Activated CD4-positive, CD25-positive, alpha-beta regulatory T cell (primary cell): ENCODE measurements at places on chromosomes 2 and 18.

GRCh38 chr2:33064349-33064801 is 117.6 kb downstream of the LTBP1 start:
- DNase-seq, result no peak

DNA sequence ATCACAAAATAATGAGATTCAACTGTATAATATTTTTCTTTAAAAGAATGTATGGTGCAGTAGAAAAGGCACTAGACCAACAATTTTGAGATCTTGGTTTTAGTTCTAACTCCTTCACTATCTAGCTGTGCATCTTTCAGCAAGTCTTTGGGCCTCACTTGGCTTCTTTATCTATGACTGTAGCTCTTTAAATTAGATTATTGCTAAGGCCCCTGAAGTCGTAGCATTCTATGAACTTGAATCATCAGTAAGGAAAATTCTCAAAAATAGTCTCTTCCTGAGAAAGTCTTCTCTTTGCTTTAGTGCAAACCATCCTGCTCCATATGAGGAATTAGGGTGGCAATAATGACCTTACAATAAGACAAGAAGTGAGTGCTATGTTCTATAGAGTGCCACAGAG is 140.4 kb downstream of the FTCDNL1 start:
- DNase-seq, result no peak

DNA sequence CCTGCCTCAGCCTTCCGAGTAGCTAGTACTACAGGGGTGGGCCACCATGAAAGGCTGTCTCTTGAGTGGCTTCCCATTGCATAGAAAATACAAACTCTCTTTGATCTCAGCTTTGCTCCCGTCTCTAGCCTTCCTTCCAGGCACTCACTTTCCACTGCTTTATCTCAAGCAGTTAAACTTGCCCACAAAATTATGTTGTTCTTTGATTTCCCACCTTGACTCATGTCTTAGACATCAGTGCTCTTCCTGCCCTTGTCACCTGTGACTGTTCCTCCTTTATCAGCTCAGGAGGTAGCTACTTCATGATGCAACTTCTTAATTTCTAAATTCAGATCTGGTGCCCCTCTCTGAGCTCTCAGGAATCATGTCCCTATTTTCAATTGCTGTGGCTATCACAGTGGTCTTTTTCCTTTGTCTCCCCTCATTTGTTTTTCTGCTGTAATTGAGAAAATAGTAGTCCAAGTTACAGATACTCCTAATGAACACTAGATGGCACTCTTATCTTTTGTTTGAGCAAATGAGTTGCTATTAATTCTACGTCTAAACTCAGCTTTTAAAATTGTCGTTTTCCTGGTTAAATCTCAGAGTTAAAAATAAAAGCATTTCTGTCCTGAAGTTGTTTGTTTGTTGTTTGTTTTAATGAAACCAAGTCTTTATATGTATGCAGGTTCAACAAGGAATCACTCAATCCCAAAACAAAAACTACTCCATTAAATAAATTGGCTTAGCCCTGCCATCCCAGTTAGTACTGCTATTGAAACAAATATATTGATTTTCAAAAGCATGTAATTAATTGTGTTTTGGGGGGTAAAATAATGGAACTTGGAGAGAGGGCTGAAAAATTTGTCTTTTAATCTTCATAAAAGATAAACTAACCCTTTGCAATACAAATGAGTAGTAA is 46.9 kb upstream of the GREB1L start:
- no peak for DNase-seq

- DNase-seq, result no peak
Measured at GRCh38 chr2:212228743-212229171, 309.8 kb downstream of the ERBB4 start.

- no peak for DNase-seq
Measured at GRCh38 chr18:41134426-41134825, 820.6 kb upstream of the PIK3C3 start.

DNA sequence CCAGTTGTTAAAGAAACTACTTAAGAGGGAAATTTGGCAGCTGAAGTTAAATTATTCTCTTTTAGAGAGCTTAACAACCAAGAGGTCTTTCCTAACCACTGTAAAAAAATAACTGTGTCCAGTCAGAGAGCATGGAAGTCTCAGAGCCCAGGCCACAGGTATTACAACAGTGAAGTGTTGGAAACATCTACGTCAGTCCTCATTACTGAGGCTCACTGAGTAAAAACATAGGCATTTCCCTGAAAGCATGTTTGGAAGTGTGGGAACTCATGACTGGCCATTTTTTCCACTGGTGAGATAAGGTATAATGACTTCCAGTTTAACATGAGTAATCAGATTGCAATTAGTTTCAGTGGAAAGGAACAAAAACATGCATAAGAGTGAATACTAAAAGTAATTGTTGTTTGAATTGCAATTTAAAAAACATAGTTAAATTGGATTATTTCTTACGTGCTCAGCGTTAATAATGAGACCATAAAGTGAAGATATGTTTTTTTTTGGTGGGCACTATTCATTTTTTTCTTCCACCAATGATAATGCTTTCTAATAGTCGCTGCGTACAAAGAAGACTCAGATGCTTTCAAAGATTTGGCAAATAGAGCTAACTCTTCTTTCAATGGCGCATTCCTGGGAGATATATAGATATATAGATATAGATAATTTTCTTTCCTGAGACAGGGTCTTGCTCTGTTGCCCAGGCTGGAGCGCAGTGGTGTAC is 60.8 kb downstream of the EFEMP1 start:
- no peak for DNase-seq

DNA sequence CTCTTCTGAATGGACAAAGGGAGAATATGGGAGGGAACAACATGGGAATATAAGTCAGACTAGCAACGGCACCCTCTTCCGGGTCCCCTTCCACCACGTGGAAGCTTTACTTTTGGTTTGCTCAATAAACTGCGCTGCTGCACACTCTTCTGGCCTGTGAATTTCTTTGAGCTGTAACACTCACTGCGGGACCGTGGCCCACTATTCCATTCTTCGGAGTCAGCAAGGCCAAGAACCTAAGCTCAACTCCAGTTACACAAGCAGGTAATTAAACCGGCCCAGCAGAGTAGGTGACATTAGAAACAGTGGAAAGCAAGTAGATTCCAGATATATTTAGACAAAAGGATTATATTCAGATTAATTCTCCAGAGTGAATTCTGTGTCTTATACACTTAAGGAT is 697.4 kb upstream of the NXPH2 start:
- DNase-seq, result no peak

- no peak for DNase-seq
Measured at GRCh38 chr2:178629463-178629862, 149.2 kb downstream of the PLEKHA3 start.

- no peak for DNase-seq
Measured at GRCh38 chr2:238874330-238875050, 26.6 kb downstream of the TWIST2 start.

GRCh38 chr18:43587538-43588153 is 310.4 kb upstream of the SYT4 start:
- DNase-seq, result no peak

DNA sequence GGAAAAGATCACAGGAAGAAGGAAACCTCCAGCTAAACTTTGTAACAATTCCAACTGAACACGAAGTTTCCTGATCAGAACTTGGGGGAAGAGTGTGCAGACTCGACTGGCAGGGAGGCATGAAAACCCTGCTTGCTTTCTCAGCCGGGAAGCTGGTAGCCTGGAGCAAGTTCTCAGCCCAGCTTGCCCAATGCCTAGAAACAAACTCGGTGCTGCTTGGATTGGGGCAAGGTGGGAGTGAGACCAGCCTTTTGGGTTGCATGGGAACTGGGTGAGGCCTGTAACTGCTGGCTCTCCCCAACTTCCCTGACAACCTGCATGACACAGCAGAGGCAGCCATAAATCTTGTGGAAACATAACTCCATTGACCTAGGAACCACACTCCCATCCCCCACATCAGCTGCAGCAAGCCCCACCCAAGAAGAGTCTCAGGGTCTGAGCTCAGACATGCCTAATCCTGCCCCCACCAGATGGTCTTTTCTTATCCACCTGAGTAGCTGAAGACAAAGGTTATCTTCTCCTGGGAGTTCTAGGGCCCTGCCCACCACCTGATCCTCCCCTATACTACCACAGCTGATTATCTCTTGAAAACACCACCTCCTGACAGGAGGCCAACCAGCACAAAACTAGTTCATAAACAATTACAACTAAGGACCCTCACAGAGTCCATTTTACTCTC is 1859.7 kb upstream of the CELF4 start:
- no peak for DNase-seq

DNA sequence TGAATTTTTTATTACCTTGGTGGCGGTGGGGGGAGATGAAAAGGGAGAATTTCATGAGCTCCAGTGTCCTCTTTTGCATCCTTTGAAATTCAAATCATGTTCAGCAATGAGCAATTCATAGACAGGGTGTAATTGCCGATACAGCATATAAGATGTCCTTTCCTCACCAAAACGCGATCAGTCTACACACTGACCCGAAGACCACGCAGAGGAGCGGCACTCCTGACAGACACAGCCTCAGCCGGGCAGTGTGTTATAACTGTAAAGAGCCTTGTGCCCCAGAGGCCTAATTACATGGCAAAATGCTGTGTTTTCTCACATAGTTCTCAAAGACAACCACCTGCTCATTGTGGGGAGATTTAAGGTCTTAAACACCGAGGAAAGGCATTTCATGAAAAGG is 38.4 kb upstream of the APCDD1 start:
- no peak for DNase-seq

DNA sequence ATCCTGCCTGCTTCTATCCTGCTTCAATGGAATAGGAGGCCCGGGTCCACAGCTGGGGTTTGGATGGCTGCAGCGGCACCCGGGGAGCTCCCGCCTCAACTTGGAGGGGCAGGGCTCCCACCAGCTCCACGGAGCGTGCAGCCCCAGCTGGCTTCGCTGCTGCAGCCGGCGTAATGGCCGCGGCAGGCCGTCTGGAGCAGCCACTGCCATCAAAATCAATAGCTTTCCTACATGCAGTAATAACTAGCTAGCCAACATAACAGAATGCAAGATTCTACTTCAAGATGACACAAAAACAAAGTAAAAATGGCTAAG is 154.2 kb upstream of the RMP24 start:
- DNase-seq, result no peak

GRCh38 chr18:76412818-76413565 is 82.0 kb downstream of the ZNF516 start:
- no peak for DNase-seq

DNA sequence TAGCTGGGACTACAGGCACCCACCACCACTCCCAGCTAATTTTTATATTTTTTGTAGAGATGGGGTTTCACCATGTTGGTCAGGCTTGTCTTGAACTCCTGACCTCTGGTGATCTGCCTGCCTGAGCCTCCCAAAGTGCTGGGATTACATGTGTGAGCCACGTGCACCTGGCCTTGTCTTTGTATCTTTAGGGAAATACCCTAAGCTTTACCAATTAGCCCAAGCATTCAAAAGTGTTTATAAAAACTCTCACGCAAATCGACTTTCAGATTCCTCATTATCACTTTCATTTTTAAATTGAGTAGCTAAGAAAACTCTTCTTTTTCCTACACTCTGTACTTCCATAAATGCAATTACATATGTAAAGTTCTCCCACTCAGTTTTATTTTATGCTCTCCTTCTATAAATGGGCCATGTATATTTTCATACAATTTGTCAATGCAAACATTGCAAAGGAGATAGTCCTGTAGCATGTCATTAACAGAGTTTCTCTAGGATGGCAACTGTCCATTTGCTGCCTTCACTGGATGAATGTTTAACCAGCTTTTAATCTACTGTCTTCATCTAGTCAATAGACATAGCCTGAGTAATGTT is 326.2 kb upstream of the LRATD1 start:
- DNase-seq, result no peak

- no peak for DNase-seq
Measured at GRCh38 chr18:51266773-51267172, 69.3 kb upstream of the MEX3C start.

GRCh38 chr18:35010993-35011392 is 30.2 kb upstream of the MAPRE2 start:
- no peak for DNase-seq

GRCh38 chr2:149271575-149271974 is 58.8 kb upstream of the LYPD6 start:
- no peak for DNase-seq

- DNase-seq, result no peak
Measured at GRCh38 chr2:14303366-14304115, 329.0 kb upstream of the LRATD1 start.

DNA sequence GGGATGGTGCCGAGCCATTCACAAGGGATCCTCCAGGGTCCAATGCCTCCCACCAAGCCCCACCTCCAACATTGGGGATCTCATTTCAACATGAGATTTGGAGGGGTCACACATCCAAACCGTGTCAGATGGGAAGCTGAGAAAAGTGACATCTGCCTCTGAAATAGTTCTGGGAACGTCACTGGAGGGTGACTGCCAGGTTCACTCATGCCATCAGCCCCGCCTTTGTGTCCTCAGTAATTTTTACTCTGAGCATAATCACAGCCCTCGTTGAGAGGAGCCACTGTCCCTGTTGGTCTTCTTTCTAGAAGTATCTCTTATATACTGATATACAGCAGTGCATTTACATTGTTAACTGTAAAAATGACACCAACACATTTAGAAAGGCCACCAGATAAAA is 67.4 kb downstream of the KLHL29 start:
- DNase-seq, result no peak
